HFF-Myc (cell line): ENCODE measurements at places on chromosomes 16 and 17.

DNA sequence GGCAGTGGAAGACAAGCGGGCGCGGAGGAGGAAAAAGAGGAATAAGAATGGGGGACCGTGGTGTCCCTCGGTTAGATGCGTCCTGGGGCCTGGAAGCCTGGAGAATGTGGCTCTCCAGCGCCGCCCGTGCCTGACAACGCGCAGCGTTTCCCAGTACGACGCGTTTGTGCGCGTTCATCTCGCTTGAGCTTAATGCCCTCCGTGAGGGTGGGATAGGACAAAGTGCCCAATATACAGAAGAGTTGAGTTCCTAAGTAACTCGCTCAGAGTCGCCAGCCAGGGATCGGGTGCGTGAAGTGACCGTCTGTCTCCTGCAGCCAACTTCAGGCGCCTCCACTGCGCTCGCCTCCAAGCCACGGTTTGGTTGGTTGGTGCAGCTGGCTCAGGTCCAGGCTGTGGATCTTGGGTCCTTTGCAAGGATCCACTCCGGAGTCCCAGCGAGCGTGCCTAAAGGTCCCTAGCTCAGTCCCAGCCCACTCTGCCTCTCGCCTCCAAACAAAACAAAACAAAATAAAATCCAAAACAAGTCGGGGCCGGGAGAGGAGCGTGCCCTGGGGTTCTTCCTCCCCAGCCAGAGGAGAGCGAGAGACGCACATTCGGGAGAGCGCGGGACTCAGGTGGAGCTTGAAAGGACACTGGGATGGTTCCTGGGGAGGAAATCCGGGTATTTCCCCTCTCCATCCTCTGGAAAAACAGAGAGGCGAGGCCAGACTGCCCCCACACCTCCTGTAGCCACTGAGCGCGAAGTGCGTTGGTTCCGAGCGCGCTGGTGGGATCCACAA is 974 bp downstream of the GALR2 start:
- DNase-seq, result no peak

- DNase-seq, result no peak
These were observed 412.0 kb downstream of the HAPSTR1 start for GRCh38 chr16:9503251-9503984.

- DNase-seq, result no peak
These were observed 11.4 kb downstream of the ITGAD start for GRCh38 chr16:31404353-31405064.

- no peak for DNase-seq
These were observed 177.8 kb upstream of the GSE1 start for GRCh38 chr16:85435286-85435685.

DNA sequence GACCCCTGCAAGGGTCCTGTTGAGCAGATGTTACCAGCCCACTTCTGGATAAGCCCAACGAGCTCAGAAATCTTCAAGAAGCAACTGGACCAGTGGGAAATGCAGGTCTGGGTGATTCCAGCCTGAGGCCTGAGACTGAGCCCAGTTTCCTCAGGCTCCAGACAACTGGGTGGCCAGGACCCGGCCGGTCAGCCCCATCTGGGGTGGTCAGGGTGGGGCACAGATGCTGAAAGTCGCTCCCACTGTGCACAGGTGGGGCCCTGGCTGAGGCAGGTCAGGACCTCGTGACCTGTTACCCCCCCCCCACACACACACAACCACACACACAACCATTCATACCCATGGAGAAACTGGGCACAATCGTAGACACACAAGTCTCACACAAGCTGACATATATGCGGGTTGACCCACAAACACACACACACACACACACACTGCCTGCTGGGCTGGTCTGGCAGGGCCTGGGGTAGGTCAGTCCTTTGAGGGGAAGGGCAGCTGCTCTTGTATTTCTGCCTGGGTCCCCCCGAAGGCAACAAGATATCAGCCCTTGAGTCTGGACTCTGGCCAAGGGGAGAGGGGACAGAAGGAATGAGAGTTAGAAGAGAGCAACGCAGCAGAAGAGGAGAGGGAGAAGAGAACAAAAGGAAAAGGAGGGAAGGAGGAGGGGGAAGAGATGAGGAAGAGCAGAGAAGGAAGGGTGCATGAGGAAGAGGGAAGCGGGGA is 99.0 kb upstream of the CDH5 start:
- no peak for DNase-seq

DNA sequence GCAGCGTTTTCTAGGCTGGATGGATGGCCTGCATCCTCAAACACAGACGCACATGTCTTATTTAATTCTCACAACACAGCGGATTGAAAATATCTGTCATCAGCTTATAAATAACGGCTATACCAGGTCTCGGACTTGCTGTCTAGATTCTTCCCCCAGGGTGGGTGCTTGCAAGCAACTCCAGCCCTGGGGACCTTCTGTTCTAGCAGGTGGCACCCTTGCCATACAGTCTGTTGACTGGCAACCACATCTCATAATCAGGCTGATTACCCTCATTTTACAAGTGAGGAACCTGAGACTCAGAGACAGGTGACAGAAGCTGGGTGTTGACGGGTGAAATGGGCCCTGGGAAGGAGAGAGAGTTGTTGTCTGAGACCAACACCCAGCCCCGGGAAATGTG is 16.2 kb upstream of the SEZ6 start:
- DNase-seq, result no peak

- no peak for DNase-seq
These were observed 48.7 kb downstream of the TMEM100 start for GRCh38 chr17:55673743-55674506.
